ENCODE measurements at places on chromosomes 5 and 9.

GRCh38 chr5:176492431-176492830, 44.2 kb downstream of the FAF2 start:
- no peak for DNase-seq

- no peak for DNase-seq
These were observed 3.7 kb downstream of the HNRNPH1 start for GRCh38 chr5:179619776-179620175.

DNA sequence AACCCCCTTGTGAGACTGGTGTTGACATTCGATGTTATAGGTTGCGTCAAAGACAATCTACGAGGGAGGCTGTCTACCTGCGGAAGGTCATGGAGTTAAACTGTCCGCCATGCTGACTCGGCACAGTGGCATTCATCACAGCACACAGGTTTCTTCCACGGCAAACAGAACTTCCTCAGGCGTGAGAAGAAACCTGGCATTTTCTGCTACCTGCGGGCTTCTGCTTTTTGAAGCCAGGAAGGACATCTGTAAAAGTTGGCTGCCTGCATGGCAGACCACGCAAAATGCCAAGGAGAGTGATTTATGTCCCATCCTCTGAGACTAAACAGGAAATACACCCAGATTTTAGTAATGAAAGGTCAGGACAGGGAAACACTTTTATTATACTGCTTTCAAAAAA, 809.8 kb upstream of the NUDT12 start:
- no peak for DNase-seq

- DNase-seq: no peak
These were observed 273.8 kb upstream of the TARS1 start for GRCh38 chr5:33166948-33167347.

DNA sequence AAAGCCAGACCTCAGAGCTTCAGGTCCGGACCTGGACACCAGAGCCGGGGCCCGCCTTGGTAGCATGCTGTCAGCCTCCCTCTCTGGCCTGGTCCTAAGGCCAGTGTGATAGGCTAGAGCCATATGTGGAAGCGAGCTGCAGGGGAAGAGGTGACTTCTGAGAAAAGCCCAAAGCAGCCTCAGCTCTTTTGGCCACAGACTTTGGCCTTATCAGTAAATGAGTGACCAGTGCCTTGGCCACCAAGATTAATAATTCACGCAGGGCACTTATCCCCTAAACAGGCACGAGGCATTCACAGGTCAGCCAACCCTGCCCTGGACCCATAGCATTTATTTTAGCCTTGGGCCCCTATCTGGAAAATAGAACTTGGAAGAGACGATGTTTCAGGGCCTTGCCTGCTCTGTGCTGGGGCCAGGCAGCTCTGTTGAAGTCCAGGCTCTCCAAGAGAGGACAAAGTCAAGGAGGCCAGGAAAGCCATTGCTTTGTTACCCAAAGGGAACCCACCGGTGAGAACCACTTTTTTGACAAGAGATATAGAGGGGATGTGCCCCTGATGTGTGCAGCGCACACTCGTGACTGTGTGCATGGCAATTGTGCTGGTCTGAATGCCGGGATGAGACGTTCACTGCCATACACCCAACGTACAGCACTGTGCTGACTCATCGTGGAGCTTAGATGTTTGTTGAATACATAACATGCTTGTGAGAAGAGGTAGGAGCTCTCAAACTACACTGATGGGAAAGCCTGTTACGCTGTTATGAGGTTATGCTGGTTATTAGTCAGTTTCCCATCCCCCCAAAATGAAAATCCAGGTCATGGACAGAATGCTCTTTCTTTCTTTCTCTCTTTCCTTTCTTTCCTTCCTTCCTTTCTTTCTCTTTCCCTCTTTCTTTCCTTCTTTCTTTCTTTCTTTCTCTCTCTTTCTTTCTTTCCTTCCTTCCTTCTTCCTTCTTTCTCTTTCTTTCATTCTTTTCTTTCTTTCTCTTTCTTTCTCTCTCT, 5.0 kb upstream of the SLC34A1 start:
- DNase-seq: no peak

GRCh38 chr9:78273761-78274160, 23.2 kb upstream of the PSAT1 start:
- DNase-seq: no peak

DNA sequence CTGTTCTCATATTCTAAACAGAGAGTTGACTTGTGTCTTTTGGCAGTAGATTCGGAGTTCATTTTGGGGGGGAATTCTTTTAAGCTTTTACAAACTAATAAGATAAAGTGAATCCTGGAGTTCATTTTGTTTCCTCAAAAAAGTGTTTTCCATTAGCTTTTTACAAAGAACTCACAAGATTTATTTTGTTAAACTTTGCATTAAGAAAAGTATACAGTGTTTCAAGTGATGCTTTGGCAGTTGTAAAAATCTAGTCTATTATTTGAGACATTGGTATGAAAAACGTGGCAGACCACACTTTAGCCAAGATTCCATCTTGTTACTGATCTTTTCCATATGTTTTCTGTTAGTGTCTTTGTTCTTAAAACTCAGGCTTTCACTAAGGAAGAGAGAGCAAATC, 1.2 kb upstream of the OMD start:
- DNase-seq: no peak

DNA sequence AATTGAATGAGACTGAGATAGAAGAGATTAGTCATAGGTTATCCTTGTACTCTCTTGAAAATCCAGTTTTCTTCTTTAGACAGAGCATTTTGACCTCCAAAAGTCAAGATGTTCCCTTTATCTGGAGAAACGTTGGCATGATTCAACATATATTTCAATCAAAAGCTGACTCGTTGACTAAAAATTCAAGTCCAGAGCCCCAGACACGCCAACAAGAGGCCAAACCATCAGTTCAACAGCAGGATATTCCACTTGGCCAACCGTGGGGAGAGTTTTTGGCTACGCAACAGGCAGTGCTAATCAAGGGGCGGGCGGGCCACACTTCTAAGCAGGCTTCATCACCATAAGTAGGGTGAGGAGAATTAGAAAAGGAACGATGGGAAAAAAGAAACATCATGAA, 119.1 kb downstream of the SLIT3 start:
- DNase-seq: no peak

DNA sequence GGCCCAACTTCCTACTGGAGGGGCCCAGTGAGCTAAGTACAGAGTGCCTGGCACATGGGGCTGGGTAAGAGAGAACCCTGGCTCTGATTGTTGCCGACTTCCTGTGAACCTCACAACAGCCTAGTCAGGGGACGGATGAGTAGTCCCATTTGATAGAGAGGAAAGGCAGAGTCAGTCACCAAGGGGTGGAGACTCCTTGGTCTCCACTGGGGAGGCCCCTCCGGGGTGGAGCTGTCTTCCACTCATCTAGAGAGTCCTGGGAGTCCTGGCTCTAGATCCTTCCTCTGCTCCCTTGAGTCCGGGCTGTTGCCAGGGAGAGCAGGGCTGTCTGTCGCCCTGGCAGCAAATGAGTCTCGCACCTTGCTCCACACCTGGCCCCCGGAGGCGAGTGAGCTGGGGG, 8.0 kb downstream of the GRK6 start:
- DNase-seq: no peak

- DNase-seq: no peak
These were observed 63.1 kb downstream of the CXXC5 start for GRCh38 chr5:139711067-139711905.

DNA sequence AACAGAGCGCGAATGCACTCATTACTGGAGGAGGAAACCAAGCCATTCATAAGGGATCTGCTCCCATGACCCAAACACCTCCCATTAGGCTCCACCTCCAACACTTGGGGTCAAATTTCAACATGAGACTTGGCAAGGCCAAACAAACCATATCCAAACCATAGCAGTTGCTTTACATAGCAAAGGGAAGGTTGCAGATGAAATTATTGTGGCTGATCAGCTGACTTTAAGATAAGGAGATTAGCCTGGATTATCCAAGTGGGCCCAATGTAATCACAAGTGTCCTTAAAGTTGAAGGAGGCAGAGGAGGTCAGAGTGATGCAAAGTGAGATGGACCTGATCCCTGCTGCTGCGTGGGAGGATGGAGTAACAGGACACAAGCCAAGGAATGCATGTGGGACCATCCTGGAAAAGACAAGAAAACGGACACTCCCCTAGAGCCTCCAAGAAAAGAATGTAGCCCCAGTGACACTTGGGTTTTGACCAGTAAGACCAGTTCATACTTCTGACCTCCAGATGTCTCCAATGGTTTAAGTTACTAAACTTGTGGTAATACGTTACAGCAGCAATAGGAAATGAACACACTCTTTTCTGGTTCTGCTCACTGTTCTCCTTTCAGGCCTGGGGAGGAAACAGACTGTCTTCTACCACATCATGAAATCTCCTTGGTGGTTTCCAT, 167.3 kb downstream of the GNAQ start:
- DNase-seq: no peak

- no peak for DNase-seq
These were observed 29.3 kb upstream of the CTSL start for GRCh38 chr9:87696641-87697040.

- DNase-seq: no peak
These were observed 253.8 kb downstream of the KDM4C start for GRCh38 chr9:7011395-7012067.

DNA sequence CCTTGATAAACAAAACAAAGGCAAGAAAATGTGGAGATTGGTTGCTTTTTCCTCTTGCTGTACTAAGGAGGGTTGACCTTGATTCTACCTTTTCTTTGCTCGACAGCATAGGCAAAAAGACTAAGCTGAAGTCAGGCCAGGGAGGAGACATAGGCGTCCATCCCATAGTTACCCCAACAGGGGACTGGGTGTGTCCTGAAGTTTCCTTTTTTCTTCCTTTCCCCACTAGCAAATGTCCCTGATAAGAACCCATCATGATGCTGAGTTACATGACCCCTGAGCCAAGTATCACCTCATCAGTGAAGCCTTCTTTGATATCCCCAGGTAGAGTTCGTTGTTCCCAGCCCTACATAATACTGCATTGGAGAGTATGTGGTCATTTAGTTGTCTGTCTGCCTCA, 9.9 kb upstream of the SHROOM1 start:
- no peak for DNase-seq

- no peak for DNase-seq
These were observed 10.0 kb upstream of the ZNF131 start for GRCh38 chr5:43110606-43111170.

- DNase-seq: peak; percentile 72
These were observed 58.1 kb downstream of the STARD4 start for GRCh38 chr5:111454198-111454622.

All from NCI-H1048 (cell line).